ENCODE measurements at places on chromosomes 1 and 21. TPM values are rescaled to one million over a fixed set of nuclear protein-coding genes. Genes with fewer than 3 reads are reported as not detected.

Gene HEATR1
- total RNA-seq: 41.1 TPM

DNA sequence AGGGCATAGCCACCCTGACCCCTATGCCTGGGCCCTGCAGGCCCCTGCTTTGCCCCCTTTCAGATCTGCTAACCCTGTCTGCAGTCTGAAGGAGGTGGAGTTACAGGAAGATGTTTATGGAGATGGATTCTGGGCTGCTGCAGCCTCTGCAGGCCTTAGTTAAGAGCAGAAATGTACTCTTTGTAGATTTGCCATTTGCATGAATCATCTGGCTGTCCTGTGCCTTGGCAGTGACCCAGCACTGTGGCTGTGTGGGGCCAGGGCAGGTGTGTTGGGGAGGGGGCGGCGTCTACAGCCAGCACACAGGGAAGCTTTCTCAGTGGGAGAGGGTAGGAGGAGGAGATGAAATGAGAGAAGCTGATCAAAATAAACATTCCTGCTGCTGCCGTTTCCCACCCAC, 867.3 kb downstream of the PLA2G4A start:
- no peak for DNase-seq

DNA sequence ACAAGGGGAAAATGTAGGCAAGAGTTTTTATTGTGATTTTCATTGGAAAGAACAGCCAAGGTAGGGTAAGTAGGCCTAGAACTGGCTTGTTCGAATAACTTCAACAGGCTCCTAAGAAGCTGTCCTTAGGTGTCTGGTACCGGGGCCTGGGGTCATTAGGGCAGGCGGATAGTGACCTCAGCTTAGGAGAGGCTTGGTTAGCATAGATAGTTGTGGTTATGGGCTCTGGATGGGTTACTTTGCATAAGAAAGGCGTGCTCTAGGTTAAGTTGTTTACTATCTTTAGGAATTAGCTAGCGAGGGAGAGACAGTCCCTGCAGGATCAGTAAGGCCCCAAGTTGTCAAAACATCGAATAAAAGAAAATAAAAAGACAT, 20.7 kb upstream of the HPCAL4 start:
- no peak for DNase-seq

DNA sequence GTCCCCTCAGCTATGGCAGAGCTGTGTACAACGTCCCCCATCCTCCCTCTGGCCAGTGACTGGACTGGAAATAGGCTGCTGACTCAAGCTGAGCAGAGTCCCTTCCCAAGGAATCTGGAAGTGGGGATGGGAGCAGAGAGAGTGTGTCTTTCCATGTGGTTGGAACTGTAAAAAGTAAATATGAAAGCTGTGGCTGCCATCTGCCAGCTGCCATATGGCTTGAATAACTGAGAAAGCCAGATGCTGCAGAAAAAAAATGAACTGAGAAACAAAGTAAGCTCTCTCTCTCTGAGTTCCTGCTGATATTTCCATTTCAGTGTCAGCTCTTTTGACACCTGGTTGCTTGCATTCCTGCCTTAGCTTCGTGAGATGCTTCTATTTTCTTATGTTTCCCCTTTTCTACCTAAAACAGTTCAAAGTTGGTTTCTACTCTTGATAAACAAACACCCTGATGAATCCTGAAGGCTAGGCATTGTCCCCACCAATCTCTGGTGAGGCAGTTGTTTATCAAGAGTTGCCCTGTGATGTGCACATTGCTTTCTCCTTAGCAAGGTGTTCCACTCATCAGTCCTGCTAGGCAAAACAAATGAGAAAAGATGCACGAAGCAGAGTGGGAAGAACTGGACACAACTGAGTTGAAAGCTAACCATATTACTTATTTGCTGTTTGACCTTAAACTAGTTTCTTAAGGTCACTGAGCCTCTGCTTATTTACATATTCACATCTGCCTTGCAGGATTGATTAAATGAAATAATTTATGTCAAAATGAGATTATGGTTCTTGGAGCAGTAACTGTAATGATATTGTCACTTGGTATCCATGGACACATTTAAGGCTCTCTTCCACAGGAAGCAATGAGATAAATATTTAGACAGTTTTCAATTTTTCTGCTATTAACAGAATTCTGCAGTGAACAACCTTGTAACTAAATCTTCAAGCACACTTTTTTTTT, 16.6 kb upstream of the DR1 start:
- DNase-seq: no peak
